ENCODE measurements at places on chromosomes 16 and 17. TPM values are rescaled to one million over a fixed set of nuclear protein-coding genes. Genes with fewer than 3 reads are reported as not detected.

GALR2 gene
- polyA plus RNA-seq: 0.05 TPM

CDH15 gene
- polyA plus RNA-seq: 0.08 TPM

TPSB2 gene
- polyA plus RNA-seq: not detected

CACNG1 gene
- polyA plus RNA-seq: not detected

MYH13 gene
- polyA plus RNA-seq: not detected

NPIPB6 gene
- 0.50 TPM for polyA plus RNA-seq

CNTNAP4 gene
- polyA plus RNA-seq: not detected

LDHD gene
- polyA plus RNA-seq: 0.70 TPM

CACNG5 gene
- polyA plus RNA-seq: 0.10 TPM

SCARF1 gene
- 0.39 TPM for polyA plus RNA-seq

ECI1 gene
- 53.3 TPM for polyA plus RNA-seq

Data from SK-N-SH (cell line).